ENCODE measurements at places on chromosomes 7 and 10. TPM values are rescaled to one million over a fixed set of nuclear protein-coding genes. Genes with fewer than 3 reads are reported as not detected.

DNA sequence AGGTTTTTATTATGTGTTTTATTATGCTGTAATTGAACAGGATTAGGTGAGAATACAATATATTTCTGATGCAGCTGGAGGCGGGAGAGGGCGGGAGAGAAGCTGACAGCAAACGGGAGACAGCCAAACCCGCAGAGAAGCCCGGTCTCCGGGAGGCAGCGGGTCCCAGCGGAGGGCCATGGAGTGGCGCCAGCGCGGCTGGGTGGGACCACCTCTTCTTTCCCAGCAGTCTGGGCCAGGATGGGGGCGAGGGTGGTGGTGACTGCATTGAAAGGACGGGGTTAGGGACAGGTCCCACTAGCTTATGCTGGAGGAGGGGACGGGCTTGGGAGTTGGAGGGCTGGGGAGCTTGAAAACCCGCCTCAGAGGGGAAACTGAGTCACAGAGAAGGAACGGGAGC, 14.5 kb upstream of the KAZALD1 start:
- H3K27ac ChIP-seq = no peak overlapping the region
- H3K27me3 ChIP-seq = peaks cover 59% of the 10 kb centered on the region
- H3K4me3 ChIP-seq = no peak overlapping the region
- peaks cover 26% of the 10 kb centered on the region for H3K4me1 ChIP-seq
- DNase-seq = no peak

DNA sequence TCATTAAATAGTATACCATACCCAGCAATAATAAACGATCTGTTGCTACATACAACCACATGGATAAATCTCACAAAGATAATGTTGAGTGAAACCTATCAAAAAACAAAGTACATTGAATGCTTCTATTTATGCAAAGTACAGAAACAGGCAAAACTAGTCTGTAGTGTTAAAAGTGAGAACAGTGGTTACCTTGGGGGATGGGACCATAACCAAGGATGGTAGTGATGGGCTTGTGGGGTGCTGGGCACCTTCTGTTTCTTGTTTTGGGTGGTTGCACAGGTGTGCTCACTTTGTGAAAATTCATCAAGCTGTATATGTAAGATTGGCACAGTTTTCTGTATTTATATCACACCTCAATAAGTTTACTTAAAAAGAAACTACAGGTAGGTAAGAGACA, 105.7 kb downstream of the ATE1 start:
- no peak overlapping the region for H3K27ac ChIP-seq
- no peak for DNase-seq
- H3K4me3 ChIP-seq = no peak overlapping the region
- H3K27me3 ChIP-seq = no peaks in the 10 kb centered on the region
- peaks cover 7% of the 10 kb centered on the region for H3K36me3 ChIP-seq

DNA sequence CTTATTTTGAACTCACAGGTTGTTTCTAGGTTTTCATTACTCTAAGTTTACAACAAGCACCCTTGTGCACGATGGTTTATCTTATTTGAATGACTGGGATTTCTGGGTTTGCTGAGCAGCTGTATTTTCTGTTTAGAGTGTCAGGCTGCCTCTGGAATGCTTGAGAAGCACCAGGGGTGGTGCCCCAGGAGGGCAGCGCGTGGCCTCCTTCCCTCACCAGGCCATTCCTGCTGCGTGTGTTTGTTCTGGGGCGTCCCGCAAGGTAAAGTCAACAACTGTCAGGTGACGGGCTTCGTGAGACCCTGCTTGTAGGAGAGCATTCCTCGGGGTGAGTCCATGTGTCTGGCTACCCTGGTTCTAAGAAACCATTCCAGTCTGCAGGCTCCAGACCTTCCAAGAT, 54.9 kb downstream of the FAM171A1 start:
- no peaks in the 10 kb centered on the region for H3K36me3 ChIP-seq

- no peaks in the 10 kb centered on the region for H3K27me3 ChIP-seq
- peak overlapping the region; percentile 65 for H3K4me3 ChIP-seq
Observed at GRCh38 chr10:119505131-119505551, 37.4 kb downstream of the RGS10 start.

DNA sequence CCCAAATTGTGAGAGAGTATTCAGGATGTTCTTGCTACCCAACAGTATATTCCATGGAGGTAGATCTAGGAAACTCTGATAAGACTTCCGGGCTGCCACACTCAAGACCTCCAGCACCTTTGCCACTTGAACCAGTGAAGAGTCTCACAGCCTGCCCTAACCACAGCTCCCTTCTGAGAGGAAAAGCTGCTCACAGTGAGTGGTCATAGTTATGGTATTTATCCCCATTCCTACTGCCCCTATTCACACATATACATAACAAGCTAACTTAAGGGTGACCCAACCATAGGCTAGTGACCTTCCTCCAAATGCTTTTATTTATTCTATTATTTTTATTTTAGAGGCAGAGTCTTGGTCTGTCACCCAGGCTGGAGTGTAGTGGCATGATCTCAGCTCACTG, 156.3 kb downstream of the PTEN start:
- DNase-seq = no peak
- H3K36me3 ChIP-seq = no peaks in the 10 kb centered on the region
- H3K4me3 ChIP-seq = no peak overlapping the region
- peaks cover 6% of the 10 kb centered on the region for H3K4me1 ChIP-seq
- no peaks in the 10 kb centered on the region for H3K27me3 ChIP-seq

- peak; percentile 22 for DNase-seq
- peak overlapping the region; percentile 65 for H3K4me3 ChIP-seq
- H3K27me3 ChIP-seq = no peaks in the 10 kb centered on the region
- H3K36me3 ChIP-seq = peaks cover 3% of the 10 kb centered on the region
Observed at GRCh38 chr10:110067960-110068770, 60.4 kb downstream of the ADD3 start.

Gene GATA3
- polyA plus RNA-seq = 20.5 TPM

Data from naive thymus-derived CD8-positive, alpha-beta T cell (primary cell).